Testis (tissue), 5 donors: ENCODE measurements at places on chromosomes 4 and X. TPM values are rescaled to one million over a fixed set of nuclear protein-coding genes. Genes with fewer than 3 reads are reported as not detected.

- no peak overlapping the region for H3K27ac ChIP-seq
- no peak overlapping the region for H3K4me3 ChIP-seq
- no peaks in the 10 kb centered on the region for H3K4me1 ChIP-seq
- DNase-seq: no peak
Observed at GRCh38 chrX:150896632-150897031, 1.8 kb downstream of the CD99L2 start.

The PPEF2 gene
- 0.50 TPM for total RNA-seq

DNA sequence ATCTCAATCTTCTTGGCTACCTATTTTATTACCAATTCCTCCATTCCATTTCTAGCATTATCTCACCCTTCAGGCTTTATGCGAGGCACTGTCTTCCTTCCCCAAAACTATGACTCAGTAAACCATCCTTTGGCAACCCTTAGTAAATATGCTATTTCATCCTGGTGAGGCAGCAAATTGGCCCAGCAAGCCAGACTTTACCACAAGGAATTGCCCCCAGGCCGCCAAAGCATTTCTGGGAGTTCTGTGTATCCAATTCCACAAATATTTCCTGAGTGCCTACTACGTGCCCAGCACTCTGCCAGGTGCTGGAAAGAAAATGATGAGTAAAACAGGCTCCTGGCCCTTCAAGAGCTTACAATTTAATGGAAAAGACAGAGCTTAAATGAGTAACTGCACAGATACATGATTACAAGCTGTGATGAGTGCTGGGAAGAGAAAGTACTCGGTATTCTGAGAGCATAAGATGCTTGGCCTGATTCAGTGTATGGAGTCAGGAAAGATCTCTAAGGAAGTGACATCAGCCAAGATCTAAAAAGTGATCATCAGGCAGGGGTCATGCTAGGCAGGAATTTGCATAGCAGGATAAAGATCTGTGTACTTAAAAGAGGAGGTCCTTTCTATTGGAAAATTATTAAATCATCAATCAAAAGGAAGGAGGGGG lies 193.8 kb downstream of the ADAMTS3 start:
- no peaks in the 10 kb centered on the region for H3K36me3 ChIP-seq
- DNase-seq: no peak
- no peak overlapping the region for H3K4me3 ChIP-seq
- H3K4me1 ChIP-seq: no peaks in the 10 kb centered on the region
- H3K27me3 ChIP-seq: no peaks in the 10 kb centered on the region

DNA sequence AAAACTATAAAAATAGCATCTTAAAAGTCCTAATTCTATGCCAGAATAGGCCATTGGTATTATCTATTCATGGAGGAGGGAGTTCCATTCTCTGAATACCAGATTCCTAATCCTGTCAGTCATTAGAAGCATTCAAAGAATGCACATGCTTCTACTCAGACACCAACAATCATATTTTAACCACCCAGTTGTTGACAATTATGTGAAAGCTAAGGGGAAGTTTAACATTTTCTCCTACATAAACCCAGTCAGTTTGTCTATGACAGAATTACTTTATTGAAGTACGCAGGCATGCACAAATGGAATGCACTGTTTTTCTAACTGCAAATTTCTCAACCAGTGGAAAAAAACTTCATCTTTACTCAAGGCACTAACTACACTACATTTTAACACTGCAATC lies 69.6 kb upstream of the MTNR1A start:
- H3K36me3 ChIP-seq: no peaks in the 10 kb centered on the region
- DNase-seq: no peak

- no peaks in the 10 kb centered on the region for H3K36me3 ChIP-seq
- DNase-seq: no peak
- no peak overlapping the region for H3K4me3 ChIP-seq
- no peaks in the 10 kb centered on the region for H3K4me1 ChIP-seq
Observed at GRCh38 chrX:103513067-103513466, 6.2 kb downstream of the RAB40A start.

The SHROOM4 gene
- total RNA-seq: 4.6 TPM

The F9 gene
- total RNA-seq: not detected

The EVC gene
- 33.4 TPM for total RNA-seq

GRCh38 chr4:48752246-48752645 lies 27.8 kb downstream of the FRYL start:
- no peak overlapping the region for H3K27ac ChIP-seq
- DNase-seq: no peak
- peaks cover 7% of the 10 kb centered on the region for H3K4me1 ChIP-seq
- no peaks in the 10 kb centered on the region for H3K27me3 ChIP-seq
- H3K4me3 ChIP-seq: no peak overlapping the region
- H3K36me3 ChIP-seq: no peaks in the 10 kb centered on the region

The STBD1 gene
- 4.6 TPM for total RNA-seq

DNA sequence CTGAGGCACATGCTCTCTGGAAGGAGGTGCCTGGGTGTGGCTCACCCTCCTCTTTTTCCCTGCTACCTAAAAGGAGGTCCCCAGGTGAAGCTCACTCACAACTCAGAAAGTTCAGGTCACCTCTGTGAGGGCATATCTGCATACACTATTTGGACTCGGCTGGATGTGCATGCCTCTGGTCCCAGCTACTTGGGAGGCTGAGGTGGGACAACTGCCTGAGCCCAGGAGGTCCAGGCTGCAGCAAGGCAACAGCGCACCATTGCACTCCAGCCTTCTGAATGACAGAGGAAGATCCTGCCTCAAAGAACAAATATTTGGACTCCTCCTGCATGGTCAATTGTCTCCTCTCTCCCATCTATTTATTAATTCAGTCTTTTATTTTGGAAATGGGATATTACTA lies 46.4 kb downstream of the CPLX1 start:
- peaks cover 18% of the 10 kb centered on the region for H3K4me1 ChIP-seq
- no peak overlapping the region for H3K4me3 ChIP-seq
- no peak for DNase-seq
- no peaks in the 10 kb centered on the region for H3K36me3 ChIP-seq
- no peaks in the 10 kb centered on the region for H3K27me3 ChIP-seq

- H3K27me3 ChIP-seq: no peaks in the 10 kb centered on the region
- H3K4me1 ChIP-seq: no peaks in the 10 kb centered on the region
- H3K36me3 ChIP-seq: no peaks in the 10 kb centered on the region
Observed at GRCh38 chr4:14726441-14726840, 275.8 kb upstream of the CPEB2 start.
